H4 (cell line): ENCODE measurements at places on chromosomes 1 and 21. TPM values are rescaled to one million over a fixed set of nuclear protein-coding genes. Genes with fewer than 3 reads are reported as not detected.

Gene OLIG2
- total RNA-seq, result 1.5 and 1.7 TPM in 2 replicates

Gene PCSK9
- 0.04 TPM in 1 of 2 replicates, not detected in the other for total RNA-seq

Gene OR2L13
- total RNA-seq, result 0.12 TPM in 1 of 2 replicates, not detected in the other

Gene CENPF
- total RNA-seq, result 37.8 and 65.5 TPM in 2 replicates

Gene PRMT6
- total RNA-seq, result 21.3 and 24.5 TPM in 2 replicates

Gene KCNK2
- total RNA-seq, result 0.60 and 1.7 TPM in 2 replicates

Gene CRYBG2
- not detected in 2 replicates for total RNA-seq

Gene HMGCS2
- total RNA-seq, result 0.87 and 3.8 TPM in 2 replicates

Gene ETNK2
- total RNA-seq, result 18.3 and 19.1 TPM in 2 replicates

Gene OR2T1
- not detected in 2 replicates for total RNA-seq

Gene CYP4Z1
- not detected in 2 replicates for total RNA-seq

Gene TRIM46
- 0.37 and 1.1 TPM in 2 replicates for total RNA-seq

Gene KIF21B
- total RNA-seq, result 2.1 and 2.4 TPM in 2 replicates

Gene RBM11
- 2.8 and 7.1 TPM in 2 replicates for total RNA-seq

Gene SPRR5
- not detected in 2 replicates for total RNA-seq

Gene METTL18
- total RNA-seq, result 8.5 and 15.7 TPM in 2 replicates

Gene SPRR1A
- total RNA-seq, result not detected in 2 replicates

Gene HIVEP3
- total RNA-seq, result 2.1 and 3.1 TPM in 2 replicates

Gene SOX13
- total RNA-seq, result 1.4 TPM in 2 replicates

Gene F5
- total RNA-seq, result not detected in 2 replicates
